ENCODE measurements at places on chromosomes 7 and 10. TPM values are rescaled to one million over a fixed set of nuclear protein-coding genes. Genes with fewer than 3 reads are reported as not detected.
A peak's percentile ranks its signal among the peaks of the same experiment; 100 is the strongest.

- no peak for DNase-seq
Observed at GRCh38 chr10:58873161-58873560, 303.3 kb upstream of the PHYHIPL start.

GRCh38 chr10:121592155-121592890 lies 5.9 kb downstream of the FGFR2 start:
- DNase-seq, result no peak

The TET1 gene
- total RNA-seq, result 5.7 TPM

- no peak for DNase-seq
Observed at GRCh38 chr10:97291357-97292096, 910 bp downstream of the ARHGAP19 start.

- no peak for DNase-seq
Observed at GRCh38 chr10:48290286-48290685, 15.8 kb upstream of the FRMPD2 start.

- DNase-seq, result peak; percentile 9
Observed at GRCh38 chr10:48976196-48976595, 36.6 kb upstream of the LRRC18 start.

DNA sequence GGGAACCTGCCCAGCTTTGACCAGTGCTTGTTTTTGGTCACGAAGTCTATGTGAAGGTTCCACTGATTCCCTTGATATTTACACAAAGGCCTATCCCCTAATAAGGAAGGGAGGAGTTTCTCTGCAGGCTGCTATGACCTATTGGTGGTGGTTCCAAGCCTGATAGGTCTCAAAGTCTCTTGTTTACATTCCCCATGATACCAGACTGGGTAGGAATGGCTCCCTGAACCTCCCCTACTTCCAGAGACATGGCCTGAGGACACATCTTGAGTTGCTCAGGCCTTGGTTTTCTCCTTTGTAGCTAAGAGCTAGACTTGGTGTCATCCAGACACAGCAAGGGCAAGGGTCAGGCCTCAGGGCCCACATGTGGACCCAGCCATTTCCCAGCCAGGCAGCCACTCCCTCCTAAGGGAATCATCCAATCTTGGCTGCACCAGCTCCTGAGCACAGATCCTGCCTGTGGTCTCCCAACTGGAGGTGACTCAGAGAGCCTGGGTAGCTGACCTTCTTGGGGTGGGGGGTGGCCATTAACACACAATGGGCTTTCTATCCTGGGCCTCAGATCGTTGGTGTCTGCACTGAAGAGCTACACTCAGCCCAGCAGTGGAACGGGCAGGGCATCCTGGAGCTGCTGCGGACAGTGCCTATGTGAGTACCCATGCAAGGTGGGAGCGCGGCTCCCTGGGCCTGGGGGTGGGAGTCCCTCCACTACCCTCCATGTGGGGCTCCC lies 51.0 kb upstream of the TRIM8 start:
- DNase-seq, result no peak

DNA sequence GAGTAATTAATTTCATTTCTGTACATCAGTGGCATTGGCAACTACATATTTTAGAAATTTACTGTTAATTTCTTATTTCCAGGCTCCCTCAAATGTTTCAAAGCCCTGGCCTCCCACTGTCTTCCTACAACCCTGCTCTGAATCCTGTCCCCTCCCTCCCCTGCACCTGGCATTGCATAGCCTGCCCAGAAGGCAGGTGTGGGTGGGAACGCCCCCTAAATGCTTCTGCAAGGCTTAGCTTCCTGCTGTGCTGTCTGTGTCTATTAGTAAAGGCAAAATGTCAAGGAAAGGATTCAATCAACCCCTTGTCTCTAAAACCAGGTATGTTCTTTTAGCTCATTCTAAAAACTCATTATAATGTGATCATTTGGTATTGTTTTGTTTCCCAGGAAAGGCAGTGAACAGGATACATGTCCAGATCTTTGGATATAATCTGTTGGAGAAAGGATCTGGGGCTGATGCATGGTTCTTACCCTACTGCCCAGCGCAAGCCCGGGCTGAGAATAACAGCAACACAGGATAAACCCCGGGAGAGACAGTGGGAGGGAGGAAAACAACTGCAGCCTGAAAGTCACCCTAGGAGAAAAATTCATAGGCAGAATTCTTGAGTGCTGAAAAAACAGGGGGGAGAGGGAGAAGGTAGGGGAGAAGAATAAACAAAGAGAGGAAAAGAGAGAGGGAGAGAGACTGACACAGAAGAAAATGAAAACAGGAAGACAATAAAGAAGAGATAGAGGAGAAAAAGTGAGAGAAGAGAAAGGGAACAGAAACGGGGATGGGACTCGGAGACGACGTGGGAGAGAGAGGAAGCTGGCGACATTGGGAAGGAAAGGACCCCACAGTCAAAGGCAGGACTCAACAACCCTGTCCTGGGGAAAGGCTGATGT lies 589 bp downstream of the ZNF488 start:
- peak; percentile 39 for DNase-seq

DNA sequence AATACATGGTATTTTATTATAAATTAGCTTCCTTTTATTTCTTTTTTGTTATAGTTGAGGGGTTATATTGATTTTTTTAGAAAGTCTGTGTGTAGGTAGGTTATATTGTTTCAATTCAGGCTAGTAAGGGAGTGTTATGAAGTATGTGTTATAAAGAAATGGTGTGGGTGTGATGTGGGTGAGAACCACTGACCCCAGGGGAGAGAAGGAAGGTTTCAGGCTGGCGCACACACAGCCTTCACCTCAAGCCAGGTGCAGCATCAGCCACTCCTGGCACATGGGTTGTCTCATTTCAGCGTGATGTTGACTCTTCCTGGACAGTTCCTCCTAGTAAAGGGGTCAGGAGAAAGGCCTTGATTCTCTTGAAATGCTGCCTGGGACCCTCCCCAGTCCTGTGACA lies 291.3 kb downstream of the POU6F2 start:
- DNase-seq, result no peak

The LRWD1 gene
- total RNA-seq, result 12.7 TPM

The KIAA1549 gene
- 2.1 TPM for total RNA-seq

GRCh38 chr10:86876748-86877147 lies 80.7 kb downstream of the MMRN2 start:
- no peak for DNase-seq

DNA sequence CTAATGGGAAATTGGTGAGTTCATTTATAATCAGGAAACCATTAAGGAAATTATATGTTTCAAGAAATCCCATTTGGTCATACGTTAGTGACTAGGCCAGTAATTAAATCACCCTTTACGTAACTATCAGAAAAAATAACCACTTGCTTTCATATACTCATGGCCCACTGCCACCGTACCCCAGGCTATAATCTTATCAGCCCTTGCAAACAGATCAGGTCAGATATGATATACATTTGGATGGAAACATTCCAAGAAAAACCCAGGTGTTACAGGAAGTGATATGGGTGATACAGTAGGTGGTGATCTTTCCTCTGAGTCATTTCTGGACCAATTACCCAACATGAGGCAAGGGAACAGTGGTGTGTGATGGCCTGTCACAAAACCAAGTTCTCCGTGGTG lies 481.0 kb upstream of the SEMA3A start:
- DNase-seq, result no peak

DNA sequence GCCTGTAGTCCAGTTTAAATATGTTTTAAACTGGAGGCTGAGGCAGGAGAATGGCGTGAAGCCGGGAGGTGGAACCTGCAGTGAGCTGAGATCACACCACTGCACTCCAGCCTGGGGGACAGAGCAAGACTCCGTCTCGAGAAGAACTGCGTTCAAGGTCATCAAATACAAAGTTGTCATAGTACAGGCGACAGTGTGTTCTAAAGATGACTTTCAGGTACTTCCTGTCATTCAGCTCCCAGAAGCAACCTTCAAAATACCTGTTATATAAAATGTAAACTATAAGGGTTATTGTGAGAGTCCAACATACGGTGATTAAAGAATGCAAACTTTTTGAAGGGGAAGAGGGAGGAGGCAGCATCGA lies 8.7 kb downstream of the MPP7 start:
- no peak for DNase-seq

The SPDYE18 gene
- 1.2 TPM for total RNA-seq

The AGBL3 gene
- 2.5 TPM for total RNA-seq

GRCh38 chr7:105830405-105831301 lies 45.7 kb downstream of the ATXN7L1 start:
- DNase-seq, result no peak

GRCh38 chr10:76942628-76943416 lies 694.8 kb downstream of the KCNMA1 start:
- no peak for DNase-seq

GRCh38 chr10:124152139-124153022 lies 59.0 kb upstream of the CHST15 start:
- DNase-seq, result peak; percentile 67

- DNase-seq, result no peak
Observed at GRCh38 chr7:116310141-116310540, 99.8 kb downstream of the TES start.

The PRXL2A gene
- 123 TPM for total RNA-seq

- DNase-seq, result no peak
Observed at GRCh38 chr7:116139007-116139406, 71.3 kb upstream of the TES start.

GRCh38 chr7:111735661-111736551 lies 173.6 kb upstream of the IMMP2L start:
- DNase-seq, result no peak

GRCh38 chr10:28111712-28112111 lies 112.8 kb upstream of the ODAD2 start:
- DNase-seq, result no peak

GRCh38 chr10:100664316-100665149 lies 80.8 kb upstream of the PAX2 start:
- no peak for DNase-seq

The MGAM2 gene
- total RNA-seq, result 25.5 TPM

DNA sequence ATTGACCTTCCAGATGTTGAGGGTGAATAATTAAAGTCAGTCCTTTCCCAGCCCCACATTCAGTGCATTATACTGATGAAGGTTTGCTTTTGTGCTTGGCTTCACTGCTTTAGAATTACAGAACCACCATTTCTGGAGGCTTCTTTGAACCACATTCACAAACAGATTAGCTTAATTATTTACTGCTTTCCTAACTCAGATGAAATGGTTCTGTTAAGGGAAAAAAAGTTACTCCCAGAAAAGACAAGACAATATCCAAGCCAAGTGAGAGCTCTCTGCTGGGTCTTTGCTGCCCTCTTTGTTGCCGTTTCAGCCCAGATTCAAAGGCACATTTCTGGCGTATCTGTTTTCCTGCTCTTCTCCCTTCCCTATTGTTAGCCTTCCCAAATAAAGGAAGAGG lies 188.9 kb downstream of the AHR start:
- no peak for DNase-seq

- DNase-seq, result peak; percentile 58
Observed at GRCh38 chr10:96244354-96244753, 27.0 kb downstream of the BLNK start.

Data from mucosa of descending colon (tissue), 3 donors.